Hematopoietic multipotent progenitor cell treated with erythropoietin and hydrocortisone succinate and interleukin-3 and kit ligand, for 8 days (in vitro differentiated cells): ENCODE measurements at places on chromosomes 12 and 14.

GRCh38 chr12:92702754-92703679 lies at the start of gene PLEKHG7:
PLEKHG7 (plus strand) TSS chr12:92702989; CDS start chr12:92706632, 3,643 bp downstream.
- DNase-seq = no peak

GRCh38 chr12:31431721-31432240 lies 105.8 kb upstream of the SINHCAF start:
- DNase-seq = no peak

DNA sequence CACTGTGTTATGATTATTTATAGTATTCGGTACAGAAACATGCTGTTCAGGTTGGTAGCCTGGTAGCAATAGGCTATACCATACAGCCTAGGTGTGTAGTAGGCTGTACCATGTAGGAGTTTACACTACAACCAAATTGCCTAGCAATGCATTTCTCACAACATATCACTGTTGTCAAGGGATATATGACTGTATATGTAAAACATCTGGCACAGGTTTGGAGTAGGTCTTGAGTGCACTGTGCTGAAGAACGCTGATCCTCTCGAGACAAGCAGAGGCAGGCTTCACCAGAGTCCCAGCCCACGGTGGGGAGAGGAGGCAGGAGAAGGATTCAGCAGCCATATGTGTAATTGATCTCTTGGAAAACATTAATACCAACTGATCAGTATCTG lies 15.0 kb upstream of the TBX5 start:
- DNase-seq = no peak

DNA sequence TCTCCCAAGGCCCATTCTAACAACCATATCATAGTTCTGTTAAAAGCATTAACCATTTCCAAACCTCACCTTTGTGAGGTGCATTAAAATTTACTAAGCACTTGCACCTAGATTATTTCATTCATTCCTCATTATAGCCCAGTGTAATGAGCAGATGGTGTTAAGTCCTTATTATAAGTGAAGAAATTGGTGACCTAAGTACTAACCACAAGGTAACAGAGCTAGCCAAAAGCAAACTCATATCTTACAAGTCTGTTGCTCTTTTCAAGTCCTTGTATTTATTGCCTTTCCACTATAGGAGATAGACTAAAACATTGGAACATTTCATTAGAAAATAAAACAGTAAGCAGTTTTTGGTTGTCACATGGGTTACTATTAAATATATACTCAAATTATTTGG lies 49.7 kb downstream of the TDP1 start:
- peak; percentile 5 for DNase-seq

GRCh38 chr14:89915114-89915878 lies 39.2 kb downstream of the EFCAB11 start:
- DNase-seq = peak; percentile 76

DNA sequence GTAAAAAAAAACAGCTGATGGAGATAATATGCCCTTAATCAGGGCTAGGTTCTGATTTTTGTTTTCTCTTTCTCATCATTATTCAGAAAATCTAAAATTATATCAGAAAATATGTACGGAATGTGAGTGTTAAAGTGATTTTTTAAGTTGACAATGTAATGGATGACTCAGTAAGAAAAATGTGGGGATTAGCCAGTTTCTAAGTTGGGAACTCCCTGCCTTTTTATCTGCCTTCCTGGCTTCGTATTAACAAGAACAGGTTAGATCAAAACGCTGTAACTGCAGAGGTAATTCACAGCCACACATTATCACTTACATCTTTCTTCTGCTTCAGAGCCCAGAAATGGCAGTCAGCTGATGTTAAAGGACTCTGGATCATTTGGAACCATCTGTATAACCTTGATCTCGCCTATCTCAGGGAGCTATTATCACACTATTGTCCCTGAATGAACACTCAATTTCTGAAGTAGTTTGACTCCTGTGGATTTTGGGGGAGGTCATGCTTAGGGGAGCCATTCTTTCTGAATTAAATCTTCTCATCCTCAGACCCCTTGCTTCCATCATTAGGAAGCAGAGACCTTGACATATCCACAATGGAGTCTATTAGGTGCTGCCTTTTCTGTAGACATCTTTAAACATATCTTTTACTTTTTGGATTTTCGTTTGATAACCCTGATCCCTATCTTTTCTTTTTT lies 135.7 kb upstream of the SLC16A7 start:
- DNase-seq = no peak

- DNase-seq = no peak
Measured at GRCh38 chr14:69246331-69246730, 13.6 kb upstream of the GALNT16 start.

GRCh38 chr12:46267575-46267824 lies 1.3 kb downstream of the SLC38A1 start:
- DNase-seq = peak; percentile 33

- no peak for DNase-seq
Measured at GRCh38 chr12:127115468-127116035, 1151.4 kb upstream of the TMEM132C start.

DNA sequence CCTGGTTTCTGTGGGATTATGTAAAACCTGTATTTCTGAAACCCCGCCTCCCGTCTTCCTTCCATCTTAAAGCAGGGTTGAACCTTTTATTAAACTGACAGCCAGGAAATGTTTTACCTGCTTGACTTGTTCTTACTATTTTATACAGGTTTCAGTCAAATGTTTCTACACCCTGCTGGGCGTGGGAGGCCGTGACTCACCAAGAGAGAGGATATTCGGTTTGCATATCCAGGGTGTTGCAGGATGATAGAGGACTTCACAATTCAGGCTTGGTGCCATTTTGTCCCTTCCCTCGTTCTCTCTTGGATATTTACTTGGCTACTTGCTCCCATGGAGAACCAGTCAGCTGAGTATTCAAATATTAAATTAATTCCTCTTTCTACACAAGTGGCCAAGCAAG lies 69.7 kb downstream of the ARF6 start:
- DNase-seq = peak; percentile 34

GRCh38 chr12:53338916-53339315 lies 2.8 kb upstream of the SP7 start:
- DNase-seq = no peak

DNA sequence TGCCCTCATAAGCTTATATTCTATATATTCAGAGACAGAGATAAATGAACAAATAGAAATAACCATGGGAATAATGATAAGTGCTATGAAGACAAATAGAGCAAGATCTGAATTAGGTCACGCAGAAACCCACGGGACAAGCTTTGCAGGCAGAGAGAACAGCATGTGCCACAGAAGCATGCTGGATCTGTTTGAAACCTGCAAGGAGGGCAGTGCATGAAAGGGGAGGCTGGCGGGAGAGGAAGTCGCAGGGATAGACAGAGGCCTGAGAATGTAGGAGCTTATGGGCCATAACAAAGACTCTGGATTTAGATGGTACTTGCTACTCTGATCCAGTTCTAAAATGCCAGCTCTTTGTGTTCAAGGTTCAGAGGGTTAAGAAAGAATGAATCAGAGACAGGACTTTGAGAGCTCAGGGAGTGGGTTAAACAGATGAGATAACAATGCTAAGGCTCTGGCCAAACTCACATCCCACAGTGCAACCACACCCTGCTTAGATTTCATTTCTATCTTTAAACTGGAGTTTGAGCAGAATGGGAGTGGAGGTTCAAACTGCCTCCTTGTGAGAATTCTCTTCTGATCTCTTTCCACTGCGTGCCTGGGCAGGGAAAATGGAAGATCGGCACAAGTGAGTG lies 49.2 kb upstream of the PPP1R12A start:
- DNase-seq = no peak

GRCh38 chr14:45705940-45706534 lies 453.0 kb upstream of the MIS18BP1 start:
- DNase-seq = no peak

DNA sequence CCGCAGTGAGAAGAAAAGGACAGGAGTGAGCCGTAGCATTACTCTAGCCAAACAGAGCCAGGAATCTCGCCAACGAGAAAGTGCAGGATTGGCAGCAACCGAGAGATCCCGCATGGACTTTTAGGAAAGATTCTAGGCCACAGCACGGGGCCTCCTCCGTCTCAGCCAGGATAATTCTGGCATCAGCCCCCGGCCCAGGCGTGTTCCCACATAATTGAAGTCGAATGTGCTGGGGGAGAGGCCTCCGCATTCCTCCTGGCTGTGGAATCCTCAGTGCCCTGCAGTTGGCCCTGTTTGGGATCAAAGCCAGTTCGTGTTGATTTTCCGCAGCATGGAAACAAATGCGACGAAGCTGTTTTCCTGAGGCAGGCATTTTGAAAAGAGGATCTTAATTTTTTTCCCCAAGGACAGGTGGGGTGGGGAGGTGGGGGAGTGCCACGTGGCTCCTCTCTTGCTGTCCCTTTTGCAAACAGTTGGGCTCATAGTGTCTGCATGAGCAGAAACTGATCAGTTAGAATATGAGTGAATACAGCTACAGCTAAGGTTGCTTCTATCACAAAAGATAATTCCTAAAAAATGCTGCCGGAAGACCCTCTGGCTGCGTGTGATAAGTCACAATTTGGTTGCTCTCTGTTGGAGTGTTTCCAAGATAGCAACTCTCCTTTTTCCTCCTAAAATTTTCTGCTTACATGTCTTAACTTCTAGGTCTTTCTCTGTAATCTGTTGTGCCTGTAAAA lies 37.3 kb upstream of the ATXN2 start:
- DNase-seq = peak; percentile 95

DNA sequence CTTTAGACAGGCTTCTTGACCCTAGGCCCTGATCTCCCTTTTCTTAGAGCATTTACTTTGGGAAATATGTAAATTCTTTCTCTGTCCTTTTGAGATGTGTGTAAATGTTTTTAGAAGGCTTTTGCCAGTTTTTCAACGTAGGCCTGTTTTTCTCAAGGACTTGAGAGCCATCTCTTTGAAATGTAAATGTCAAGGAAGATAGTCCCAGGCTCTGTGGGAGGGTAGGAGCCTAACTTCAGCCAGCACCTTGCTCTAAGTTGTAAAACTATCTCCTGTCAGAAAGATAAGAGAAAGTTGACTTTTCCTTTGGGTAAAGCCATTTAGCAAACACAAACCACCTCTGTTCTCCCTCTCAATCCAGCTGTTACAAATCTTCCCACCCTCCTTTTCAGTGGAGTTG lies 219.8 kb downstream of the RPS29 start:
- no peak for DNase-seq

GRCh38 chr12:24608637-24609285 lies 340.1 kb downstream of the BCAT1 start:
- no peak for DNase-seq

GRCh38 chr12:68768431-68768939 lies 22.5 kb downstream of the SLC35E3 start:
- DNase-seq = no peak

- no peak for DNase-seq
Measured at GRCh38 chr14:94612580-94613554, 676 bp downstream of the SERPINA3 start.

GRCh38 chr14:72521045-72521444 lies 372.9 kb downstream of the DPF3 start:
- no peak for DNase-seq

GRCh38 chr14:104600805-104601204 lies 3.8 kb downstream of the TMEM179 start:
- DNase-seq = no peak

DNA sequence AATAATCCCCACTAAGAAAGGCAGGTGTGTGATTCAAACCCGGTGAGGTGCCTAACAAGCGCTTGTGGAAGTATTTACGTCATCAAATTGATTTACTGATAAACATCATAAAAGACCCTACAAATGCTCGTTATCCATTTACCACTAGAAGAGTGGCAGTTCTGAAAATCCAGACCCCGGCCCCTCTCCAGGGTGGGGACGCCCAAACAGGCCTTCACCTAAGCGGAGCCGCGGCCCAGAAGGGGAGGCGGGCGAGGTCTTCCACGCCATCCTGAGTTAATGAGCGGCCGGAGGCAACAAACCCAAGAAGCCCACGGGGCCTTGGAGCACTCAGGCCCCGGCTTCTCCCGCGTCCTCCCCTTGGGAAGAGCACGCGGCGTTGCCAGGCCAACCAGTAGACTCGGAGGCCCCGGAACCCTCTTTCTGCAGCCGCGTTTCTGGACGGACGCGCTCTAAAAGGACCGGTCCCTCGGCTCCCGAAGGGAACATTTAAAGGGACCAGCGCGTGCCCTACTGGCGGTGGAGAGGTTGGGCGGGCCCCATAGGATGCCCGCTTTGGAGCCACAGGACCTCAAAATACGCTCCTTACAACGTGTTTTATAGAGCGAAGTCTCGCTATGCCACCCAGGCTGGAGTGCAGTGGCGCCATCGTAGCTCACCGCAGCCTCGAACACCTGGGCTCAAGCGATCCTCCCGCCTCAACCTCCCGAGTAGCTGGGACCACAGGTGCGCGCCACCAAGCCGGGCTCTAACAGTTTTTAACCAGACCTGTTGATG lies 3.5 kb downstream of the PTPN21 start:
- DNase-seq = peak; percentile 68

- DNase-seq = no peak
Measured at GRCh38 chr12:2171672-2172426, 119.1 kb downstream of the CACNA1C start.

GRCh38 chr12:26226122-26226521 lies 30.7 kb downstream of the SSPN start:
- DNase-seq = no peak

GRCh38 chr12:77767335-77767734 lies 63.4 kb upstream of the NAV3 start:
- DNase-seq = no peak

DNA sequence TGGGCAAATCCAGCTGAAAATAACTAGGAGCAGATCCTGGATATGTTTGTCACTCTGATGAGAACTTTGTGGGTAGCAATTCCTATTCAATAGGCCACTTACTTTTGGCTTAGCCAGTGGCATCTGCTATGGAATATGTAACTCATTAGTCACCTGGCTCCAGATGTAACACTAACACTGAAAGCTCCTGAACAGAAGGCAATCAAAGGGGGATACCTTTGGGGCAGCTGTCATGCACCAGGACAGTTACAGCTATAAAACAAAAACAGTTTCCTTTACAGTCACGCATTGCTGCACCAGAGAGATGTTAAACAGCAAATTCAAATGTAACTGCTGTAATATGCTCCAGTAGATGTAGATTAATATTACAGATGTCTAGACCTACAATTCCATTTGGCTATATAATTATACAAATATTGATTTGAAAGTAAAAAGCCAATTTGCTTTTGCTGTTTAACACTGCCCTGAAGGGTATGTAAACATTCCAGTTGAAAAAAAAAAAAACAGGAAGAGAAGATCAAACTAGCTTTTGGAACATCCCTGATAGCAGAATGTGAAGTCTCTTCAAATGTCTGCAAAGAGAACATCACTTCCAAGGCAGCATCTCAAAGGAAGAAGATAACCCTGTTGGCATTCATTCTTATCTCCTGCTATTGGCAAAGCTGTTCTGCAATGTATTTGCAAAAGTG lies 18.4 kb downstream of the RACGAP1 start:
- DNase-seq = no peak

DNA sequence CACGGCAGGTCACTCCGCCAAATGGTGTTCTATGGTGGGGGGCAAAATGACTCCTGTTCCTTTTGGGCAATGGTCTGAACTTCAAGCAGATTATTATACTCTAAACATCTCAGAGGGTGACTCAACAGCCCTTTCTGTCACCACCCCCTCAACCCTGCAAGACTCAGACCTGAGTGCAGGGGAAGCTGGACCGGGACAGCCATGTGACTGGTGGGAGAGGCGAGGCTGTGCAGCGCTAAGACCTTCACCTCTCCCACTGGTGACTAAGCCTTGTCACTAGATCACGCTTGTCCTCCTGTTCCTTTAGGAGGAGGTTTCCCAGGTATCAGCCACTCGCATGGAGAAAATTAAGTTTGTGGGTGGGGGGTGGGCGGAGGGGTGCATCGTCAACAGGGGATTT lies 67.1 kb upstream of the CCND2 start:
- no peak for DNase-seq

GRCh38 chr12:122850048-122850445 lies 14.8 kb downstream of the HIP1R start:
- no peak for DNase-seq

GRCh38 chr12:83408851-83409250 lies 722.1 kb downstream of the TMTC2 start:
- DNase-seq = no peak

- DNase-seq = no peak
Measured at GRCh38 chr12:77816196-77816595, 14.5 kb upstream of the NAV3 start.
